ENCODE measurements at places on chromosomes 4 and X.

DNA sequence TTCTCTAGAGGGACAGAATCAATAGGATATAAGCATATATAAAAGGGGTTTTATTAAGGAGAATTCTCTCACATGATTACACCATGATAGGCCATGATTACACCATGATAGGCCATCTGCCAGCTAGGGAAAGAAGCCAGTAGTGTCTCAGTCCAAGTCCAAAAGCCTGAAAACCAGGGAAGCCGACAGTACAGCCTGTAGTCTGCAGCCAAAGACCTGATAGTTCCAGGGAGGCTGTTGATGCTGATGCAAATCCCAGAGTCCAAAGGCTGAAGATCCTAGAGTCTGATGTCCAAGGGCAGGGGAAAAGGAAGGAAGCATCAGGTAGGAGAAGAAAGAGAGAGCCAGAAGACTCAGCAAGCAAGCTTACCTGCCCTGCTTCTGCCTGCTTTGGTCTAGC lies 411.3 kb upstream of the EMCN start:
- DNase-seq: no peak

DNA sequence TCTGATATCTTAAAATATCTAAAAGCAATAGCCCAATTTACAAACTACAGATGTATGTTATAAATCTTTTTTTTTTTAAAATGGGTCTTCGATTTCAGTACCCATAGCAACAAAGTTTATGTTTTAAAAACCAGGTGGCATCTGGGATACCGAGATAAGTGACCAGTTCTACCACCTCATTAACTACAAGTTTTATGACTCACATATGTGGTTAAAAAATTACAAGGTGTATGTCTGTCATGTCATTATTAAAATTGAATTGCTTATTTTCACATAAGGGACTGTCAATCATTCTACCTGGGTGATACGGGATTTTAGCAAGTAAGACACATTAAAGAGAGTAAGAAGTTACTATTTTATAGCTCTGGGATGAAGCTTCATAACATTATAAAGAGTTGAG lies 192.0 kb upstream of the ETNPPL start:
- no peak for DNase-seq

DNA sequence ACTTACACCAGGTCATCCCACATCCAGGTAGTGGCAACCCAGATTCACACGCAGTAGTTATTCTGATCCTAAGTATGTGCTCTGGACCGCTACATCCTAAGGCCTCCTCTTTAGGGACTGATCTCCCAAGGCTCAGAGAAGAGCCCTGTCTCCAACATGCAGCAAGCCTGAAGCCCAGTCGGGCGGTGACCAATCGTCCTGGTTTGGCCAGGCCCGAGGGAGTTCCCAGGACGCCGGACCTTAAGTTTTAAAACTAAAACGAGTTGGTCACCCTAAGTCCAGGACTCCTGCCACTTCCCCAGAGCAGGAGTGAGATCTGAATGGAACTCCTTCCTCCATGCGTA lies 385 bp downstream of the LYAR start:
- DNase-seq: no peak

- DNase-seq: no peak
Measured at GRCh38 chrX:13793897-13794296, 23.0 kb downstream of the GPM6B start.

DNA sequence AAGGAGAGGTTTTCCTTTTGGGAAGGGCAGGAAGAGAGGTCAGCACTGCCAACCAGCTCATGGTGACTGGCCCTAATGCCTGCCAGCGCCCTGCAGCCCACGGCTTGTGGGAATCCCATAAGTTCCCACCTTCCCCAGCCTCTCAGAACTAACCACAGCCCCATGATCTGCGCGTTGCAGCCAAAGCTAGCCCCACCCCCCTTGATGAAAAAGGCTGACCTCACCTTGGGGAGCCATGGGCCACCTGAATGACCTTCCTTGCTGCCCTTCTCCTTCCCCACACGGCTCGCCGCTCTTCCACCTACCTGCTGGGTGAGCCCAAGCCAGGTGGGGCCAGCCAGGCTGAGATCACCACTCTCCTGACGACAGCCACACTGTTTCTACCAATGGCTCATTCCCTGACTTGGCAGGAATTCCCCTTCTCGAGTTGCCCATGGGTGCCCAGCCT lies 3.9 kb upstream of the ELF4 start:
- DNase-seq: no peak

DNA sequence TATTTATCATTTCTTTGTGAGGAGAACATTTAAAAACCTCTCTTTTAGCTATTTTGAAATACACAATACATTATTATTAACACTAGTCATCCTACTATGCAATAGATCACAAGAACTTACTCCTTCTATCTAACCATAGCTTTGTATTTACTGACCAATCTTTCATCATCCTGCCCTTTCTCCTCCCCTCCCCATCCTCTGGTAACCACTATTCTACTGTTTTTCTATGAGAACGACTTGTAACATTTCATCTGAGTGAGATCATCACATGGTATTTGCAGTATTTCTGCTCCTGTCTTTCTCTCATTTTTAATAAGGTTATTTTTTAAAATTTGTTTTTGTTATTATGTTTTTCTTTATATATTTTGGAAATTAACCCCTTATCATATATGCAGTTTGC lies 331.8 kb downstream of the TEX13C start:
- DNase-seq: no peak

GRCh38 chr4:48162162-48162561 lies 28.1 kb upstream of the TXK start:
- no peak for DNase-seq

- DNase-seq: no peak
Measured at GRCh38 chrX:148523303-148524080, 23.1 kb downstream of the AFF2 start.

- DNase-seq: no peak
Measured at GRCh38 chr4:167100120-167100519, 134.2 kb downstream of the SPOCK3 start.

DNA sequence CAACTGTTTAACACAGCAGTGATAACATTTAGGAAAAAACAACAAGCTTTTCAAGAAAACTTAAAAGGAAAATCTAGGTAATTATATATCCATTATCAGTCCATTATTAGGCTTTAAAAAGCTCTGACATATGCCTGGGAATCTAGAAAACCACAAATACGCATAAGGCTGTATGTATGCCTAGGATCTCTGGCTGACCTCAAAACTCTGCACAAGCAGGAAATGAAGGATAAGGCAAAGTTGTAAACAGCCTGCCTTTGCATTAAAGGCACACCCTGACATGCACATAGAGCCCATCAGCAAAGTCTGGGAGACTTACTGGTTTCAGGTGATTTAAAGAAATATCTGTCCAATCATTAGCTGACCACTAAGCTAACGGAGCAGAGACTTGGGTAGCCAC lies 14.0 kb downstream of the TIMP1 start:
- DNase-seq: no peak

DNA sequence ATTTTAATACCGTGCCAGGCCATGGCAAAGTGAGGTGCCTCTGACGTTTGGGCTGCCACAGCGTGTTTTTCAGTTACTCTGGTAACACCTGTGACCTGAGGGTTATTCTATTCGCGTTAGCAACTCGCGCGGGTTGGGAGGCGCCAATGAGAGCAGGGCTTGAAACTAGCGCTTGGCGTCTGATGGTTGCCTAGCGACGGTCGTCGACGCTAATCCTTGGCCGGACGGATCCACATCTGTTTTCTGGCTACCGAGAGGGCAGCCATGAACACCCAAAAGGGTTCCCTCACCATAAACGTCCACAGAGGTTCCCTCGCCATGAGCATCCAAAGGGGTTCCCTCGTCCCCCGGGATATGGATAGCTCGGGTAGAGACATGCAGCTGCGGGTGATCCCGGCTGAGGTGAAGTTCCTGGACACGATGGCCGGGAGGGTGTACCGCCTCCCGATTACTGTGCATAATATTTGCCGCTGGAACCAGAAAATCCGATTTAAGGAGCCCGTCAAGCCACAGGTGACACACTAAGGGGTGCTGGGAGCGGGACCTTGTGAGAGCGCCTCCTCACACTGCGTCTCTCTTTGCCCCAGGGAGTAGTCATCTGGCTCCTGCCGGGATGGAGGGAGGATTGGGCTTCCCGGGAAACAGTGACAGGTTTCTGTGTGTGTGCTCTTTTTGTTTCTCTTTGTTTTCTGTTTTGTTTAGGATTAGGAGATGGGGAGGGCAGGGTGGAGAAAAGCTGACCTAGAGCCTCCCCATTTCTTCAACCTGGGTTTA lies at the start of gene CFAP47:
Gene CFAP47 (plus strand): TSS at position 199 of the 774 bp plus-strand sequence. CDS start 66 bp downstream, at position 265.
- peak; percentile 48 for DNase-seq

GRCh38 chr4:130044788-130045531 lies 949.0 kb downstream of the C4orf33 start:
- DNase-seq: no peak

- no peak for DNase-seq
Measured at GRCh38 chr4:27357283-27357682, 496.6 kb downstream of the STIM2 start.

DNA sequence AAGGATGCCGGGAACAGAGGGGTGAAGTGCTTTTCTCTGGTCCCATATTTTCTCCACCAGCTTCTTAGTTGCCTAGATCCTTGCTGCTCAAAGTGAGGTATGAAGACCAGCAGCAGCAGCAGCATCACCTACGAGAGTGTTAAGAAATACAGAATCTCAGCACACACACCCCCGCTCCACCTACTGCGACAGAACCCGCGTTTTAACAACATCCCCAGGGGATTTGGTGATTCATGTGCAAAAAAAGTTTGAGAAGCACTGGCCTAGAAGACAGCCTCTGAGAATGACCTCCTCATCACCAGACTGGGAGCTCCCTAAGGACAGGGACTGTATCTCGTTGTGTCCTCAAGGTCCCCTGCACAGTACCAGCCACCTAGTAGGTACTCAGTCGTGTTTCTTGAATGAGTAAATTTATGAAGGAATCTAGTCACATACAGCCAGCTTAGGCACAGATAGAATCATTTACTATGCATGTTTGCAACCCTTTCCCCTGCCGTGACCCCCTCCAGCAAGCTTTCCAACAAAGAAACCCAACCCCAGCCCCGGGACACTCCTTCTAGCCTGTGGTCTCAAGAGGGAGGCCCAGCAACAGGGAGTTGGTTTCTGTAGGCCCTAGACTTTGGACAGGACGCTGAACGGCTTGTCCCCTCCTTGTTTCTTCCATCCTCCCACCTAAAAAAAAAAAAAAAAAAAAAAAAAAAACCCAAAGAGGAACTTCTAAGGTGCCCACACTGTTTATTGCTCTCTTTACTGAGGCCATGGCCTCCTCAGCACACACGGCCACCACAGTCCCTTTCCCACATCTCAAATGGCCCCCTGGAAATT lies 21.5 kb downstream of the RTL5 start:
- DNase-seq: no peak

- no peak for DNase-seq
Measured at GRCh38 chrX:819684-820083, 189.1 kb downstream of the SHOX start.

GRCh38 chr4:54077812-54078211 lies 13.4 kb upstream of the CHIC2 start:
- DNase-seq: no peak

DNA sequence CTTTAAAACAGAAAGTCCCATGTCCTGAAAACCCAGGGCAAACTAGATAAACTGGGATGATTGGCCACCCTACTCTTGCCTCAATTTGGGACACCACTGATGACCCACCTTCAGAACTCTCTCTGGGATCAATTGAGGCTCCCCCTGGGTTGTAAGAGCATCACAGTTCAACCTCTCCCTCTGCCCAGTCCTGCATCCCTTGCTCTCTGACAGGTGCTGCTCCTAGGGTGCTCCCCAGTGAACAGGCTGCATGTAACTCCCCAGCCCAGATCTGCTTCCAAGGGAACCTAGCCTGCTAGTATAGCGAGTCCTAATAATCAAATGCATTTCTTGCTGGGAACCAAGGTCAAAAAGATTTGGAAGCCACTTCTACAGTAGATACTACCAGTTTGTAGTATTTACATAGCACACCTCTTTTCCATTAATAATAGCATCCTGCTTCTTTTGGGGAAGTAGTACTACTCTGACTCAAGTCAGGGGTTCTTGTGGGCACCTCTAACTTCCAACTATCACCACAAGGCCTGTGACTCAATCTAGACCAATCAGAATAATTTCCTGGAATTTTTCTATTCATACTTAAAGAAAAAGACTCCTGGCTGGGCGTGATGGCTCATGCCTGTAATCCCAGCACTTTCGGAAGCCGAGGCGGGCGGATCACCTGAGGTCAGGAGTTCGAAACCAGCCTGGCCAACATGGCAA lies 42.1 kb upstream of the SPINK2 start:
- no peak for DNase-seq

DNA sequence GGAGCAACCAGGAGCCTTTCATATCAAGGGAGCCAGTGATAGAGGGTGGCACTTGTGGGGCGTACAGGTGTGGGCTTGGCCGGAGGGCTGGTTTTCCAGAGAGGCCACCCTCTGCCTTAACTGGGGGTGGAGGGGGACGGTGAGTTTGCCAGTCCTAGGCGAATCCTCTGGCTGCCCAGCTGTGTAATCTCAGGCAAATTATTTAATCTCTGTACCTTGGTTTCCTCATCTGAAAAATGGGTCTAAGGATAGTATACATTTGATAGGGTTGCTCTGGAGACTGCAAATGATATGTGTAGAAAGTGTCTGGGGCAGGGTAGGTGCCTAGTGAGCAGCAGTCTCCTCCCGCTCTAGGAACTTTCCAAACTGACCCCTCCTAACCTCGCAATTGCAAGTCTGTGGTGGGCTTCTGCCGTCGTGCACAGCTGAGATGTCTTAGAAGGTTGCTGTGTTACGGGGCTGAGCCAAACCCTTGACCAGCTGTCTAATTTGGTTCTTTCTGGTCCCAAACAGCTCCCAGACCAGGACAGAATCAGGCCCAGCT lies 3.8 kb upstream of the CXCR3 start:
- no peak for DNase-seq

DNA sequence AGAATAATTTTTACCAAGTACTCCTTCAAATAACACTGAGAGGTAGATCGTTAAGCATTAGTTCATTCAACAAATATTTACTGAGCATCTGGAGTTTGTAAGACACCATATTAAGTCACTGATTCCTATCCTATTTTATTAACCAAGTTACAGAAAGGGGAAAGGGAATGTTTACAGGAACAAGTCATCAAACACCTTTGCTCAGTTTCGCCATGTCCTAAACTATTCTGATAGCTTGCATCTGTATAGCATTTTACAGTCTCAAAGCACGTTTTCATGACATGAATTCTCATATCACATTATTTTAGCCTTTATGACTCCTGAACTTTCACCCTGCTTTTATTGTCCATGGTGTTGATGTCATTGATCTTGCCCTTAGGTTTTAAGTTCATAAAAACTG lies 89.2 kb downstream of the AREG start:
- no peak for DNase-seq

DNA sequence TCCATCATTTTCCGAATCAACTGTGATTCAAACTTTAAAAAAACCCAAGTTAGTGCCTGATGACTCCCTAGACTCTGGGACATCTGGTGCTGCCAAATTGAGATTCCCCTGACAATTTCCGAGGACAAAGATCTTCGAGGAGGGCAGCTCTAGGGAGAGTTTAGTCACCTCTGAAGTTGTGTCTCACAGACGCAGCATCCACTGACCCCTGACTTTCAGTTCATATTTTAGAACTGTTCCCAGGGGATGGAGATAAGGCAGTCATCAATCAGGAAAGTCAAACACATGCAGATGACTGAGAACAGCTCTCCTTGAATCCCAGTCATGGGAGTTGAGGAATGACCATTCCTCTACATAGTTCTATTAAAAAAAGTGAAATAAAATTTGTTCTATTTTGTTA lies 643.9 kb downstream of the TRIML1 start:
- no peak for DNase-seq
